NCI-H2029 (cell line): ENCODE measurements at places on chromosomes 2 and 18.

DNA sequence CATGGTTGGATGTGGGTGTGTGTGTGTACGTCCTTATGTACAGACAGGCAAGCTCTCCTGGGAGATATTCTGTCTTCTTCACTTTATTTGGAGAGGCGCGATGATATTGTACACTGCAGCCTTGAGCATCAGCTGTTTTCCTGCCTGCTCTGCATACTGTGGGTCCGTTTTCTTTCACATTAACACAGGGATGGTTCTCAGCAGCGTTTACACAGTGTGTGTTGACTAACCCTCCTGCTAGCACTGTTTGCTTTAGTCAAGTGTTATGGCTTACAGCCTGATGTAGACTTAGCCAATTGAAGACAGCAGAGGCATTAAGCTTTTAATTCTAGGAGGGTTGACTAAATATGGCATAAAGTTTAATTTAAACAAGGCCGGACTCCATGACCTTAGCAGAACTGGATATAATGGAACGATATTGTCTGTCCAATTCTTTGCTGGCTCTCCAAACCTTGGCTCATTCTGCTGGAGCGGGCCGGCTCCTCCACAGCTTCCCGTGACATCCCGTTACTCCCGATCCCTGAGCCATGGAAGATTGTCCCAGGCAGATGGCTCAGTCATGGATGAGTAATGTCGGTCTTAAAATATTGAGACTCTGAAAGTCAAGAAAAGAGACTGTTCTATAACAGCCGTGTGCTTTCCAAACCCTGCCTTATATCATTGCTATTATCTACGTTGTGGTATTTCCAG, 134.7 kb downstream of the TPGS2 start:
- peak; percentile 88 for DNase-seq

DNA sequence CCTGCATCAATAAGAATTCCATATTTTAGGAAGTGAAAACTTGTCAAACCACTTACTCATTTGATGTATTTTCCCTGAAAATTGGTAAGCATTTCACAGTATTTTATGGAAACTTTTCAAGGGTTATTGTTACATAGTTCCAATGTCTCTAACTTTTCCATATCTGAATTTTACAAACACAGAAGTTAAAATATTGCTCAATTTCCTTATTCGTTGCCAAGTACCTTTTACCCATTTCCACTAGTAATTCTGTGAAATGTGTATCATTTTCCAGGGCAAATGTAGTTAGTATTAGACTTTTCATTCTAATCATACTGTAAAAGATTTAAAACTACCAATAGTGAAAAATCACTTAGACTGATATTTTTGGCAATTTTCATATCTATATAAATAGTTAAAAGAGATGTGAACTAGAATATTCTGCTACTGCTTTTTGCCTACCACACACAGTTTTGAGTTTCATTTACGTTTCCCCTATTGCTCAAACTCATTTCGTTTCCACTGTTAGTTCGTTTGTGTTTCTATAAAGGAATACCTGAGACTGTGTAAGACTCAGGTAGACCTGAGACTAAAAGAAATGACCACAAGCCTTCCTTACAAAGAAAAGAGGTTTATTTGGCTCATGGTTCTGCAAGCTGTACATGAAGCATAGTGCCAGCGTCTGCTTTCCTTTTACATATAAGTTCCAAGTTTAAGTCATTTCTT, 86.3 kb downstream of the PMS1 start:
- no peak for DNase-seq

GRCh38 chr18:46294751-46295150, 190.6 kb downstream of the HAUS1 start:
- no peak for DNase-seq

- no peak for DNase-seq
These were observed 69.4 kb upstream of the TTC27 start for GRCh38 chr2:32558492-32558891.

- no peak for DNase-seq
These were observed 46.5 kb downstream of the CUL3 start for GRCh38 chr2:224538561-224539138.

GRCh38 chr2:40256649-40257048, 195.2 kb downstream of the SLC8A1 start:
- no peak for DNase-seq

GRCh38 chr2:175180701-175181103, 808 bp downstream of the ATP5MC3 start:
- DNase-seq: no peak

DNA sequence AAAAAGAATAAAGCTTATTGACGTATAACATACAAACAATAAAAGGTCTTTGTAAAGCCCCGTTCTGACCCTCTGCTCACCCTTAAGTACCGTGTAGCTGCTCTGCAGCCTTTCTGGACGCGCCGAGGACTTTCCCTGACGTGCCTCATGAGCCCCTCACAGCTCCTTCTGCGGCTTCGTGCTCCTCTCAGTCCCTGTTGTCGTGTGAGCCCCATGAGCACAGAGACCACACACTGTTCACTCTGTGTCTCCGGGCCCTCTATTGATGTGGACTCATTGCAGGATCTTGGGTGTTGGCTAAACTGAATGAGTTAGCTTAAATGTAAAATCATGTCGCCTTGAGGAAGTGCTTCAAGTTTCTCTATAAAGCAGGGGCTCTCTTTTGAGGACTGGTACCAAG, 43.6 kb upstream of the INHBB start:
- no peak for DNase-seq

DNA sequence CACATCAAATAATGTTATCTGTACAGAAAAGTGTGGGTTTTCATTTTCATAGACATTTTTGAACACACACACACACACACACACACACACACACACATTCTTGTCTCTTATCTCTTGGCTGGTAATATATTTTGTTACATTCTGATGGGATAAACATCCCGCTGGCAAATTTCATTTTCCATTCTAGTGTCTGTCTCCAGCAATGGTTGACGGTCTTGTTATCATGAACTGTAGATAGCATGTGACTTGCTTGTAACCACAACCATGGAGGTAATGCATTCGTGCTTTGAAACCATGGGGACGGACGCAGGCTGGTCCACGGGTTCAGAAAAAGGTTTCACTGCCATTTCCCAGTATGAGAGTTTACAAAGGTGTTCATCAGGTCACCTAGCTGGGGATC, 156.4 kb downstream of the PPP1R1C start:
- DNase-seq: no peak

DNA sequence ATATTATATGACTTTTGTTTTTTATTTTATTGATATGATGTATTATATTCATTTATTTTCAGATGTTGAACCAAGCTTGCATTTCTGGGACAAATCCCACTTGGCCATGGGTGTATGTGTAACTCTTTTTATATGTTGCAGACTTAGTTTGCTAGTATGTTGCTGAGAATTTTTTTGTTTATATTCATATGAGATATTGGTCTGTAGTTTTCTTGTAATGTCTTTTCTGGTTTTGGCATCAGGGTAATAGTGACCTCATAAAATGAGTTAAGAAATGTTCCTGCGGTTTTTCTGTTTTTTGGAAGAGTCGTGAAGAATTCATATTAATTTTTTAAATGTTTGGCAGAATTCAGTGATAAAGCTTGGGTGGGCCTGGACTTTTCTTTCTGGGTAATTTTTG, 88.7 kb downstream of the ASB1 start:
- no peak for DNase-seq

- peak; percentile 68 for DNase-seq
These were observed at the start of gene DRC1 for GRCh38 chr2:26401739-26402541. TSS of gene DRC1 (plus strand) at chr2:26401920. CDS start at chr2:26401990, 70 bp downstream.

GRCh38 chr18:33232318-33232626, 208.2 kb downstream of the CCDC178 start:
- no peak for DNase-seq

DNA sequence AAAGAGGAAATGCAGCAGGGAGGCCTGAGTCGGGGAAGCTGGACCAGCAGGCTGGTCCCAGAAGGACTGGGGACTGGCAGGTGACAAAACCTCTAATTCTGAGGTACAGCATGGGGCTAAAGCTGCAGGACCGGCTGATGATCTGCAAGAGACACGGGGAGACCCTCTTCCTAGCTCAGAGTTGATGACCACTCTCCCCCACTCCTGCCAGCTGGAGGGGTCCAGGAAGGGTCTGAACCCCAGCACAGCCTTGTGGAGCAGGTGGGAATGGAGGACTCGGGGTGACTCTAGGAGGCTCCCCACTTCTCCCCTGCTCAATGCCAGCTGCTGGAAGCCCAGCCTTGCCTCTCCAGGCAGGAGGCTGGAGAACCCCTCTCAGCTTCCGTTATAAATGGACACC, 67.7 kb downstream of the TWIST2 start:
- DNase-seq: no peak

DNA sequence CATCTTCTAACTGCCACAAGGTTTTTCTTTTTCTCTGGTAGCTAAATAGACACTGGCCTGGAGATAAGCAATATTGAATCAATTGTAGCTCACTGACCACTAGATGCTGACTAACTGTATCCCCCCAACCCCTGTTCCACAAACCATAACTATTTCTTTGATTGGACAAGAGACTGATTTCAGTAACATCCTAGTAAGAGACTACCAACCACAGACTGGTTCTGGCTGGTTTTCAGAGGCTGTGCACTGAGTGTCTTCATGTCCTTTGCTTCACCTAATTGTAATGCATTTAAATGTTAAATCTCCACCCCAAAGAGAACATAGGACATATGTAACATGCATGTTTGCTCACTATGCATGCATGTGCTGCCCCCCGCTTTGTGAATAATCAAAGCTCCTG, 3.2 kb upstream of the AAK1 start:
- no peak for DNase-seq

GRCh38 chr2:219358170-219359075, 25.9 kb upstream of the RESP18 start:
- no peak for DNase-seq
